ENCODE measurements at places on chromosomes 7 and 10.

- no peak for DNase-seq
Observed at GRCh38 chr7:1021366-1021765, 23.0 kb upstream of the GPR146 start.

DNA sequence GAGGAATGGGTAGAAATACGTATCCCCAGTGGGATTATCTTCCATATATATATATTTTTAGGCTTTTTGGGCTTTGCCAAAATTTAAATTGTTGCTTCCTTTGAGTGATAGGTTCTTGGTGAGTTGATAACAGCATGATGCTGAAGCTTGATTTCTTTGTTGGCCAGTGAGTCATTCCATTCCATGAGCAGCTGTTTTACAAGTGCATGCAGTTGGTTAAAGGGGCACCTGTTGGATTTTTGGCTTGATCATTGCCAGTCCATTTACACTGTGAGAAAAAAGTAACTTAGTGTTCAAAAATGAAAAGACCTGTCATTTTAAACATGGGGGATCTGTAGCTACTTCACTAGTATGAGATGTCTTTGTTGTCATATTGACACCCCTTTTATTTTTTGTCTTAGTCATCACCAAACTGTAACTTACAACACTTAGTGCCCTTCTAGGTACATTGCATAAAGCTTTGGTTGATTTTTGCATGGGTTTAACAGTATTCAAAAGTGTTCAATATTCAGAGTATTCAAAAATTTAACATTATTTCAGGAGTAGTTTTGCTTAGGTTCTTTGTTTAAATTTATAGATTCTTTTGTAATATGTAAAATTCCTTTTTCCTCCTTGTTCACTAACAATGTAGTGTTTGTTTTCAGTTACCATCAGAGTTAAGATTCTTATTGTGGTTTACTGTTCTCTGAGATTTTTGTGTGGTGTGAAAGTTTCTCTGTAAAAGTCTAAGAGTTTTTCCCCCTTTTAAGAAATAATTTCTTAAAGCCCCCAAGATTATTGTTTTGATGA lies 8.8 kb downstream of the AKAP9 start:
- DNase-seq = peak; percentile 24

GRCh38 chr7:72267291-72267800 lies 144.8 kb downstream of the CALN1 start:
- no peak for DNase-seq

DNA sequence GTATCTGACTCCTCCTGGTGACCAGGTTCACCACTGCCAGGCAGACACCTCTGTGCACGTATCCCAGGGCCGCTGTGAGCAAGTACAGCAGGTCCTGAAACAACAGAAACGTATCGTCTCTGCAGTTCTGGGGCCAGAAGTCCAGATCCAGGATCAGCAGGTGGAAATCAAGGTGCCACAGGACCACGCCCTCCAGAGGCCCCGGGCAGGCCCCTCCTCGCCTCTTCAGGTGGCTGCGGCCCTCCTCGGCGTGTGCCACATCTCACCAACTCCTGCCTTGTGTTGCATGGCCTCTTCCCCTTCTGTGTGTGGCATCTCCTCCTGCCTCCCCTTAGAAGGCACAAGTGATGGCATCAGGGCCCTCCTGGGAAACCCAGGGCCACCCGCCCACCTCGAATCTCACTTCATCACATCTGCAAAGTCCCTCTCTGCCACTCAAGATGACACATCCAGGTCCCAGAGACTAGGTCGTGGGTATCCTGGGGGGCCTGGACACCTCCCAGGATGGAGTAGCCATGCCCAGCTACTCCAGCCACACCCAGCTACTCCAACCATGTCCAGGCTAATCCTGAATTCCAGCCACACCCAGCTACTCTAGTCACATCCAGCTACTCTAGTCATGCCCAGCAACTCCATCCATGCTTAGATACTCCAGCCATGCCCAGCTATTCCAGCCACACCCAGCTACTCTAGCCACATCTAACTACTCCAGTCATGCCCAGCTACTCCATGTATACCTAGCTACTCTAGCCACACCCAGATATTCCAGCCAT lies 52.6 kb upstream of the DNAAF5 start:
- DNase-seq = no peak

- DNase-seq = no peak
Observed at GRCh38 chr7:47507522-47507921, 74.4 kb downstream of the TNS3 start.

GRCh38 chr10:34861293-34862021 lies 46.4 kb upstream of the PARD3 start:
- no peak for DNase-seq

DNA sequence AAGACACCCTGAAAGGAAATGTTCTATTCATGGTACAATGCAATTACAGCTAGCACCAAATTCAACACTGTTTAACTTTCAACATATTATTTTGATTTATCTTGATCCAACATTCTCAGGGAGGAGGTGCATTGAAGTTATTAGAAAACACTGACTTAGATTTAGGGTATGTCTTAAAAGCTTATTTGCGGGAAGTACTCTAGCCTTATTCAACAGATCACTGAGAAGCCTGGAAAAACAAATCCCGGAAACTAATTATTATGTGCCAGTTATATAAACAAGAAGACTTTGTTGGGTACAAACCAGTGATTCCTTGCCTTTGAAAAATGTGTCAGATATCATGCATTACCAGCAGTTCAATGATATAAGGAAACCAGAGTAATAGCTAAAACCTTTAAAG lies 160.1 kb downstream of the CFTR start:
- DNase-seq = no peak

- no peak for DNase-seq
Observed at GRCh38 chr10:103692436-103692951, 162.9 kb downstream of the SH3PXD2A start.

DNA sequence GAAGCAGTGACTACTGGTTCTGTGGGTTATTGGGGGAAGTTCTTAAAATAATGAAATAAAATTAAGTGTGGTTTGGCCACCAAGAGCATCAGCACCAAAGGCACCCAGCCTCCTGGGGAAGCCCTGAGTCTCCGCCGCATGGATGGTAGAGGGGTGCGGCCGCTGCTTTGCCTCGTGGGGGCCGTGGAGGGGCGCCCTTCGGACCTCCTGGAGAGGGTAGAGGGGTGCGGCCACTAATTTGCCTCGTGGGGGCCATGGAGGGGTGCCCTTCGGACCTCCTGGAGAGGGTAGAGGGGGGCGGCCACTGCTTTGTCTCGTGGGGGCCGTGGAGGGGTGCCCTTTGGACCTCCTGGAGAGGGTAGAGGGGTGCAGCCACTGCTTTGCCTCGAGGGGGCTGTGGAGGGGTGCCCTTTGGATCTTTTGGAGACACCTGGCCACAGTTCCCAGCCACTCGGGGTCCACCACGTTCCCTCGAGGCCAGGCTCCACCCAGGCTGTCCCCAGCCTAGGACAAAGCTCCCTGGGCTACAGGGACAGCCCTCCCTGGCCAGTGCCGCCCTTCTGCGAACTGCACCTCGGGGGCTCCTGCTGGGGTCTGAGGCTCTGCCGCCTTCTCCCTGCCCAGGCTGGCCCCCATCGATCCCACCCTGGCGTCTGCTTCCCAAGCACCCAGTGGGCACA lies 535.1 kb downstream of the PTPRN2 start:
- no peak for DNase-seq

- no peak for DNase-seq
Observed at GRCh38 chr10:77144656-77145055, 493.0 kb downstream of the KCNMA1 start.

- DNase-seq = no peak
Observed at GRCh38 chr7:141276031-141276430, 202.2 kb downstream of the TMEM178B start.

DNA sequence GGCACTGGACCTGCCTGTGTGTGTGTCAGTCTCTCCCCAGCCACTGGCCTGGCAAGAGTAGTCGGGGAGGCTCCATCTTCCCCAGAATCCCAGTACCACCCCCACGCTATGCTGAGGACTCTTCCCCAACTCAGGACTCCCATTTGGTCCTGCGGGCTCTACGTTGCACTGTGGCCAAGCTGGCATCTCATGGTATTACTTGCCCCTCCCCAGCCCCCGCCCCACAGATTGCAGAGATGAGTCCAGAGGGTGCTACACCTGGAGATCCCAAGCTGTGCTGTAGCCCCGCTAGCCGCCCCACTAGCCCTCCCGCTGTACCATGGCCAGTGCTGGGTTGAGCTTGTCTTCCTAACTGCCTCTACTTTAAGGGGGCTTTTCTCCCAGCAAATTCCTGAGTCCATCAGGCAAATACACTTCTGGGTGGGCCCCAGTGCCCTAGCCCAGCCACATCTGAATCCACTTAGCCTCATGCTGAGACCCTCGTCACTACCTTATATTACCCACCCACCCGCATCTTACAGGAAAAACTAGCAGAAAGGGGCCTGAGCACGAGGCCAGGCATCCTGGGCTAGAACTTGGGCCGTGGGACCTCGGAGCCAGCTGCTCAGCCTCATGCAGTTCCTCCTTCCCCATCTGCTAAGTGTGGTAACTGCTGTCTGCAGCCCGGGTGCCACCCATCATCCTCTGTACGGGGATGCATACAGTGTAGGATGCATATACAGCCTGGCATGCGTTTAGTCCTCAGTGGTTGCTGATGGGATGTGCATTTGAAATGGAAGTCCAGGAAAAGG lies 65.8 kb upstream of the CACUL1 start:
- DNase-seq = no peak

DNA sequence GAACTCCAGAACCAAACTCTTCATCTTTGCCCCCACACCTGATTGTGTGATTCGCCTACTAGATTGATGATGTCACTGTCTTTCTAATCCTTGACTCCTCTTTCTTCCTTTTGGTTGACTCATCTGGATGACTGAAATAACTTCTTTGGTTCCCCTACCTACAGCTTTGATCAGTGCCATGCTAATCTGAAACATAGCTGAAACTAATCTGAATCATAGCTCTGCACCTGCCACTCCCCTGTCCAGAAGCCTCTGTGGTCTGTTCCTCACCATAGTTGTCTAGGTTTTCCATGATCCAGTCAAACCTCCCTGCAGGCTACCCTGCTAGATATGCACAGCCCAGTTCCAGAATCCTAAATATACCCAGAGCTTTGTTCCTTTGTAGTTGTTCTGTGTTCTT lies 51.9 kb downstream of the ZNF365 start:
- no peak for DNase-seq

DNA sequence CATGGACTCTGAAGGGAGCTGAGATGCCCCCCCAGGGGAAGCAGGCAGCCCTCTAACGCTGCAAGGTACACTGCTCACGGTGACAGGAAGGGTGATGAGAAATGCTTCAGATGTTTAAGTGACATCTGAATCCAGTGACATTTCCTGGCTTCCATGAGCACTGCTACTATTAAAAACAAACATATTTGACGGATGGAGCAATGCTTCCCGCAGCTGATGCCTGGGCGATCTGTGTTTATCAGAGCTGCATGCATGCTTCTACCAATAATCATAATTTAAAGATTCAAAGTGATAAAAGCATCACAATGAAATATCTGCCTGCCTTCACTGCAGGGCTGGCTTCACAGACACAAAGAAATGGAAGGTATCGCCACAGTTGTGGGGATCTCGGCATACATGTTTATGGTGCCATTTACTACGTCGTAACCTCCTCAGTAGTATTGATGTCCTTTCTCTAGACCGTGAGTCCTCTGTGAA lies 66.1 kb upstream of the AOAH start:
- no peak for DNase-seq

DNA sequence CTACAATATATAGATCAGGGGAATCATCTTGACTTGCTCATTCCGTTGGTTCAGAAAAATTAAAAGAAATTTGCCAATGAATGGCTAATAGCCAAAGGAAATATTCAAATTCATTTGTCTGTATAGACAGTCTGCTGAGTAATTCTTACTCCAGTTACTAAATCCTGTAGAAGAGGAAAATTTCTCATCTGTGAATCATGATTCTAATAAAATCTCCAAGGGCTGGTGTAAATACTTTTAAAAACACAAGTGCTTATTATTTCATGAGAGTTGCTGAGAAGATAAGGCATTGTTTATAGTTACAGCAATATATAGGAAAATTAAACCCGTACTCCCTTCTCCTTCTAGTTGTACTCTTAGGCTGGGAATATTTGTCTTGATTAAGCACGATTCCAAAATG lies 53.0 kb downstream of the WNT2 start:
- no peak for DNase-seq

DNA sequence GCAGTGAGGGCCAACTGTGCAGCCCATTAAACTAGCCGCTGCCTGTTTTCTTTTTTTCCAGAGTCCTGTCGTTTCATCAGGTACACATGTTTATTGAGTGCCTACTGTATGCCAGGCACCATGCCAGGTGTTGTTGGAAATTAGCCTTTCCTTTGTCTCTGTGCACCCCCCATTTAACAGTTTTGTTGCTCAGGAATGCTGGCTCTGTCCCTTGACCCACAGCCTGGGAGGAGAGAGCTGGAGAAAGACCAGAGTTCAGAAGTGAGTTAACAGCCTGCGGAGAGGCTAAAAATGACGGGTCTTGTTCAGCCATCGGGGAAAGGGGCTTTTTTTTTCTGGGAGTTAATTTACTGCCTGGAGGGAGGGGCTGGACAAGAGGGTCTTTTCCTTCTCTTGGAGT lies 1.3 kb downstream of the LRMDA start:
- DNase-seq = no peak

DNA sequence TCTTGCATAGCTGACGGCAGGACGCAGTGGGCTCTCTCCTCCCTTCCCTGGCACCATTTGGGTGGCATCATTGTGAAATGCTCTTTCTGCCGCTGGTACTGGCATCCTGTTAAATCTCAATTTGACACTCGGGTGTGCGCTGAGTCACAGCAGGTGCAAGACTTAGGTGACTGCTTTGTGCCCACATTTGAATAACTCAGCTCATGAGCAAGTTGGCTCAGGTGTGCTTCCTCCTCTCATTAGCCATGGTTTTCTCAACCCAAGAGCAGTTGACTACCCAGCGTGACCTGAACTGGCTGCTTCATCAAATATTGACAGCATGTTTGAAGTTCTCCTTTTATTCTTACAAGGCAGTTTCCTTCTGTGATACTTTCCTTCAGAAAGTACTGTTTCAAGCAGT lies 24.6 kb upstream of the NFE2L3 start:
- DNase-seq = no peak

DNA sequence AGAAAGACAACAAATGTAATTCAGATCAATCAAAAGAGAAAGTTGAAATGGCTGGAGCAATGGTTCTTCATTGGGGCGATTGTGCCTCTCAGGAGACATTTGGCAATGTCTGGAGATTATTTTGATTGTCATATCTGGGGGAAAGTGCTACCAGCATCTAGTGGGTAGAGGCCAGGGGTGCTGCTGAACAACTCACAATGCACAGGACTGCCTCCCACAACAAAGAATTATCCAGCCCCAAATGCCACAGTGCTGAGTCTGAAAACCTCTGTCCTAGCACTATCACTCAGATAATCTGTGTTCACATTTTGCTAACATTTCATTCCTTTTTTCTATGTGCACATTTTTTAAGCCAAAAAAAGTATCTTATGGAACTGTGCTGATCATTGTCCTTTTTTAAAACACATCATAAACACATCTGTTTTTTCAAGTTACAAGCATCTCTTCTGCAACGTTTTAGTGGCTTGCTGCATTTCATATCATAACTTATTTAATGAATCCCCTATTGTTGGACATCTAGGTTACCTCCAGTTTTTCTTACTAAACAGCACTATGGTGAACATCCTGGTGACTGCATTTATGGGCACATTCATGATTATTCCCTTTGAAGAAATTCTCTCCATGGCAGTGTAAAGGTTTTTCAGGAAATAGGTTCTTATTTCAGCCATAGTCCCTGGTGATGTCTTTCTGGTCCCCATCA lies 114.2 kb downstream of the C10orf105 start:
- no peak for DNase-seq

GRCh38 chr7:2488272-2488645 lies 12.1 kb upstream of the GRIFIN start:
- no peak for DNase-seq

- no peak for DNase-seq
Observed at GRCh38 chr7:80154656-80155333, 20.2 kb downstream of the GNAI1 start.

- DNase-seq = no peak
Observed at GRCh38 chr7:116911801-116912200, 41.5 kb upstream of the ST7 start.
